Neural crest cell (in vitro differentiated cells): ENCODE measurements at places on chromosomes 7 and 10. TPM values are rescaled to one million over a fixed set of nuclear protein-coding genes. Genes with fewer than 3 reads are reported as not detected.

The TSC22D4 gene
- 28.8 and 32.8 TPM in 2 replicates for total RNA-seq

The UNCX gene
- 2.4 and 2.7 TPM in 2 replicates for total RNA-seq

The PTF1A gene
- total RNA-seq: 0.16 TPM in 1 of 2 replicates, not detected in the other

The FGF8 gene
- total RNA-seq: 0.82 and 0.86 TPM in 2 replicates

GRCh38 chr7:133883591-133883990 is 243.5 kb upstream of the LRGUK start:
- H3K4me1 ChIP-seq: peaks cover 12% of the 10 kb centered on the region
- no peak for DNase-seq
- no peaks in the 10 kb centered on the region for H3K27me3 ChIP-seq
- H3K27ac ChIP-seq: no peak overlapping the region

GRCh38 chr10:33122014-33122809 is 164.2 kb upstream of the ITGB1 start:
- no peak overlapping the region for H3K4me3 ChIP-seq
- peaks cover 33% of the 10 kb centered on the region for H3K4me1 ChIP-seq
- no peaks in the 10 kb centered on the region for H3K36me3 ChIP-seq
- H3K27ac ChIP-seq: no peak overlapping the region
- no peak for DNase-seq

DNA sequence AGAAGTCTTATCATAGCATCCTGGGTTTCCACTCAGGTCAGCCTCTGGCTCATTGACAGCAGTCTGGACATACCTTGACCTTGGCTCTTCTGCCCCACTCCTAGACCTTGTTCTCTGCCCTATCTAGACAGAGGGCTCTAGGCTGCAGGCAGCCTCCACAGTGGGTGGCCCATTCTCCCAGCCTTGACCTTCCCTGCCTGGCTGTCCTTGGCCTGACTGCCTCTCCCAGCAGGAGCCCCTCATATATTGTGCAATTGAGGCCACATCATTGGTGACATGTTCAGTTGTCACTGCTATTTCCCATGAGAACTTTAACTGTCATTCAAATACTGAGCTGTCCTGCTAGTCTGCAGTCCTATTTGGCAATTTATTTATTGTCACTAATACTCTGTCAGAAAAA is 503.4 kb downstream of the PLXNA4 start:
- no peak overlapping the region for H3K27ac ChIP-seq
- peaks cover 6% of the 10 kb centered on the region for H3K4me1 ChIP-seq
- no peaks in the 10 kb centered on the region for H3K36me3 ChIP-seq
- H3K27me3 ChIP-seq: peaks cover 7% of the 10 kb centered on the region

GRCh38 chr10:100661520-100661919 is 83.9 kb upstream of the PAX2 start:
- H3K27ac ChIP-seq: no peak overlapping the region
- peaks cover 97% of the 10 kb centered on the region for H3K27me3 ChIP-seq
- H3K4me3 ChIP-seq: no peak overlapping the region
- H3K4me1 ChIP-seq: no peaks in the 10 kb centered on the region
- no peak for DNase-seq

- no peak within 1 kb of the TSS for H3K4me3 ChIP-seq
- no peaks in the 10 kb centered on the region for H3K4me1 ChIP-seq
- no peaks in the 10 kb centered on the region for H3K36me3 ChIP-seq
- no peak for DNase-seq
These were observed at the start of gene CARD11 for GRCh38 chr7:3043544-3044371. CARD11 (minus strand) TSS chr7:3043867; CDS start chr7:2958506, 85,361 bp downstream.
